IMR-90 (cell line): ENCODE measurements at places on chromosomes 4 and X. TPM values are rescaled to one million over a fixed set of nuclear protein-coding genes. Genes with fewer than 3 reads are reported as not detected.

GRCh38 chrX:6732101-6732500 is 197.2 kb upstream of the VCX3A start:
- H3K4me3 ChIP-seq, result no peak overlapping the region
- H3K27ac ChIP-seq, result no peak overlapping the region
- H3K36me3 ChIP-seq, result no peaks in the 10 kb centered on the region
- no peak for DNase-seq

- H3K27ac ChIP-seq, result peak overlapping the region; percentile 62
- H3K4me1 ChIP-seq, result no peaks in the 10 kb centered on the region
- peak; percentile 5 for DNase-seq
- H3K36me3 ChIP-seq, result no peaks in the 10 kb centered on the region
- peak overlapping the region; percentile 100 for H3K4me3 ChIP-seq
Observed at GRCh38 chrX:101347859-101348451, 587 bp downstream of the TIMM8A start.

DNA sequence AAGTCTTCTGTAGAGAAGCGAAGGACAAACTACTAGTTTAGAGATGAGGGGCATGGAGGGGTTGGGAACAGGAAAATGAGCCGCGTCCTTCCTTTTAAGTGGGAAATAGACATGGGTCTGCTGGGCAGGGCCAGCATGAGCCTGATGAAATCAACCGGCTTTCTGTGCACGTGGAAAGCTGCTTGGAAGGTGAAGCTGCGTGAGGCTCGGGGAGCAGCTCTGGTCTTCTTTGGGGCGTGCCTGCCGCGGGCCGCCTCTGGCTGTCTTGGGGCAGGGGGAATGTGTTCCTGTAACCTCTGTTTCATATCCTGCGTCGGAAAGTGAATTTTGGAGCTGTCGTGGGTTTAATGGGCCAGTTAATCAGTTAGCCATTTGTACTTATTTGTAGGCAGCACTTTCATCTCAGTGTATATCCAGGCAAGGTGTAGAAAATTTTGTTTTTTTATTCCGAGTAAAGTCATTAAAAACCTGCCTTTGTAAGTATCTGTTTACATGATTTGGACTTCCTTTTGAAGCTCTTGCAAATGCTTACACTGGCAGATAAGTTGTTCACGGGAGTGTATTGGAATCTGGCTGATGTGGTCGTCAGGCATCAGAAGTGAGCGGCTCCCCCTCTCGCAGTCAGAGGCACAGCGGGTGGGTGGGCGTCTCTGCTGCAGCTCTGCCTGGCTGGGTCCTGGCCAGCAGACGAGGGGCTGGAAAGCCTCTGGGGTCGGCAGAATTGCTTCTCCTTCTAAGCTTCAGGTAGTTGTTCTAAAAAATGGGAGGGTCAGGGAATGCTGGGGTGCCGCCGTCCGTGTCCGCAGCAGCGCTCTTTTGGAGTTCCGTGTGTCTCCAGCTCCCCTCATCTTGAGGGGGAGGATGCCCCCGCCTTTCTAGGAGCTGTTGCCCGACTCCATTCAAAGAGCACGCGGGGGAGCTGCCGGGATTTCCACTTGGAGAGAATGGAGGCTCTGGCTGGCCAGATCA is 70.5 kb upstream of the HGFAC start:
- peak; percentile 21 for DNase-seq
- H3K36me3 ChIP-seq, result no peaks in the 10 kb centered on the region; the same call in 1 of the 2 replicates
- H3K27me3 ChIP-seq, result no peaks in the 10 kb centered on the region
- H3K4me1 ChIP-seq, result peaks cover 22% of the 10 kb centered on the region

DNA sequence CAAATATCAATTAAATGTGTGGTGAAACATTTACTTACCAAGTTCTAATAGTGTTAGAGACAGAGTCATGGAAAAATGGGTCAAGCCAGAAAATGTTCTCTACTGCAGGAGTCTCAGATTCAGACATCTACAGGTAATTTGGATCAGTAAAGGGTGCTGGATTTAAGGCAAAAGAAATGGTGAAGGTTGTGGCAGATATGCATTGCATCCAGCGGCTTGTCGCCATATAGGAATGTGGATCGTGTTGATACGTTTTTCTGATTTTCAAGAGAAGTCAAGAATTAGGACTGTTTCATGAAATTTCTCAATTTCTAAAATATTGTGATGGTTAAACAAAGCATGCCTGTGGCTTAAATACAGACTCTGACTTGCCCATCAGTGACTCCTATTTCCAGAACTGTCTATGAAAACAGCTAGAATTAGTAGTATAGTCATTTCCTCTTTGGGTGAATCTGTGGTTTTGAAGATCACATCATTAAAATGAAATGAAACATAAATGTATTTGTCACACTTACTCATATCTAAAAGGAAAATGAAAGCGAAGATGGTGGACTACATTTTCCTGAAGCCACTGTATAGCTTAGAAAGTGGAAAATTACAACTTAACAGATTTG is 110.1 kb upstream of the VEGFC start:
- peak overlapping the region; percentile 63 for H3K27ac ChIP-seq
- peaks cover 6% of the 10 kb centered on the region; the same call in 1 of the 2 replicates for H3K4me1 ChIP-seq
- peak overlapping the region; percentile 36; the same call in 1 of the 2 replicates for H3K4me3 ChIP-seq

GRCh38 chr4:40245550-40245949 is 48.7 kb downstream of the RHOH start:
- no peaks in the 10 kb centered on the region for H3K4me1 ChIP-seq
- no peak overlapping the region for H3K27ac ChIP-seq
- H3K36me3 ChIP-seq, result no peaks in the 10 kb centered on the region
- DNase-seq, result no peak

DNA sequence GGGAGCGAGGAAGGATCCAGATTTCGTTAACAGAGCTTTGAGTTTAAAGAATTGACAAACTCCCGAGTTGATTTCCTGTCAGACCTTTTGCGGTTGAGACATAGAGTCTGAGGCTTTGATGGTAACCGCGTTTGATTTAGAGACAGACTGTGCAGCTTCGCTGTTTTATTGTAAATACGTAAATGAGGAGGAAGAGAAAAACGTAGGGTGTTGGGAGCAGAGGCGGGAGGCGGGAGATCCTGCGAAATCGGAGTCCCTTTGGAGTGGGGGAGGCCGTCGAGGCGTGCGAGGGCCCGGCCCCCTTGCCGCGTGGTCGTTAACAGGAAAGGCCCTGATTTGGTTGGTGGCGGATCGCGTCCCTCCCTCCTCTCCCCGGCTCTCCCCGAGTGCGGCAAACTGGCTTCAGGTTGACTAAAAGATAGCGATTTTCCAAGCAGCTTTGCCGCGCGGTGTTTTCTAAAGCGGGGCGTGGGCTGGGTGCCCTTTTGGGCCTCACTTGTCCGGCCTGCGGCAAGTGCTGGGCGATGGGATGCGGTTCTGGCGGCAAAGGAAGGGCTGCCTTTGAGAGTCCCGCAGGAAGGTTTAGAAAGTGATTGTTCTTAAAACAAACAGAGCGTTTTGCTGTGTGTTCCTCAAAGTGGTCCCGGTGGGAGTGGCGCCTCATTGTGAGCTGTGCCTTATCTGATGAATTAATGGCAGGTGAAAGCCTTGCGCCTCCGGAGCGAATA is 857 bp downstream of the SCML1 start:
- no peaks in the 10 kb centered on the region for H3K36me3 ChIP-seq
- no peaks in the 10 kb centered on the region for H3K27me3 ChIP-seq
- peak overlapping the region; percentile 77 for H3K27ac ChIP-seq
- peak overlapping the region; percentile 89 for H3K4me3 ChIP-seq

DNA sequence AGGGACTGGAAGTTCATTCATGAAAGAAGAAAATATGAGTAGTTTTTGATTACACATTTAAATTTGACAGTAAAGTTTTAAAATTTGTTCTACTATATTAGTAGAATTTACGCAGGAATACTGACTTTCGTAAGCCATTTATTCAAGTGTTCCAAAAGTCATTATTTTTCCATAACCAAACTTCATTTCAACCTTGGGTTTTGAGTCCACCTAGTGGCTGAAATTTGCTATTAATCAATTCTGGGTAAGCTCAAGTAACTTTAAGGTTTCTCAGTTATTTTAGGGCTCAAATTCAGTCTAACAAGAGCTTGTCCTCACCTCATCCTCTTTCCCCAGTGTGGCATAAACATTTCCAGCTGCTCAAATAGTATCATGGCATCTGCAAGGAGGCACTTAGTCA is 175.4 kb downstream of the SH3BGRL start:
- H3K4me1 ChIP-seq, result no peaks in the 10 kb centered on the region
- H3K27me3 ChIP-seq, result no peaks in the 10 kb centered on the region
- no peak overlapping the region for H3K4me3 ChIP-seq
- peak; percentile 27 for DNase-seq
- no peak overlapping the region for H3K27ac ChIP-seq

NKX6-1 gene
- total RNA-seq, result under 0.01 TPM in 1 of 2 replicates, not detected in the other

GRCh38 chr4:25012655-25013054 is 18.1 kb downstream of the LGI2 start:
- H3K27ac ChIP-seq, result no peak overlapping the region
- no peak for DNase-seq
- H3K27me3 ChIP-seq, result peaks cover 20% of the 10 kb centered on the region
- H3K4me1 ChIP-seq, result no peaks in the 10 kb centered on the region

NUP62CL gene
- not detected in 2 replicates for total RNA-seq

GRCh38 chrX:68912113-68912512 is 83.3 kb downstream of the EFNB1 start:
- H3K27ac ChIP-seq, result no peak overlapping the region
- no peak overlapping the region for H3K4me3 ChIP-seq
- no peaks in the 10 kb centered on the region for H3K36me3 ChIP-seq
- H3K27me3 ChIP-seq, result peaks cover 39% of the 10 kb centered on the region
- H3K4me1 ChIP-seq, result peaks cover 2% of the 10 kb centered on the region; the same call in 1 of the 2 replicates

SNCA gene
- 0.36 and 0.56 TPM in 2 replicates for total RNA-seq

- H3K27me3 ChIP-seq, result no peaks in the 10 kb centered on the region
- DNase-seq, result no peak
- H3K4me1 ChIP-seq, result peaks cover 3% of the 10 kb centered on the region
- no peak overlapping the region for H3K27ac ChIP-seq
- H3K36me3 ChIP-seq, result peaks cover 75% of the 10 kb centered on the region
Observed at GRCh38 chr4:1216869-1217294, 32.0 kb downstream of the CTBP1 start.

CSAG2 gene
- not detected in 2 replicates for total RNA-seq

DNA sequence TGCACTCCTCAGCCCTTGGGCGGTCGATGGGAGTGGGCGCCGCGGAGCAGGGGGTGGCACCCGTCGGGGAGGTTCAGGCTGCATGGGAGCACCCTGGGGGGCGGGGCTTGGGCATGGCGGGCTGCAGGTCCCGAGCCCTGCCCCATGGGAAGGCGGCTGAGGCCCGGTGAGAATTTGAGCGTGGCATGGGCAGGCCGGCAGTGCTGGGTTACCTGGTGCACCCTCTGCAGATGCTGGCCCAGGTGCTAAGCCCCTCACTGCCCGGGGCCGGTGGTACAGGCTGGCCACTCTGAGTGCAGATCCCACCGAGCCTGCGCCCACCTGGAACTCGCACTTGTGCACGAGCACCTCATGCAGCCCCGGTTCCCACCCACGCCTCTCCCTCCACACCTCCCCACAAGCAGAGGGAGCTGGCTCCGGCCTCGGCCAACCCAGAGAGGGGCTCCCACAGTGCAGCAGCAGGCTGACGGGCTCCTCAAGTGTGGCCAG is 556.3 kb downstream of the GALNTL6 start:
- no peaks in the 10 kb centered on the region for H3K27me3 ChIP-seq
- H3K4me3 ChIP-seq, result no peak overlapping the region
- H3K27ac ChIP-seq, result no peak overlapping the region
- no peaks in the 10 kb centered on the region for H3K4me1 ChIP-seq

SLC4A4 gene
- 16.8 and 23.9 TPM in 2 replicates for total RNA-seq

BBS12 gene
- total RNA-seq, result 5.0 and 5.9 TPM in 2 replicates

- H3K36me3 ChIP-seq, result no peaks in the 10 kb centered on the region
- no peaks in the 10 kb centered on the region for H3K4me1 ChIP-seq
- no peak overlapping the region for H3K4me3 ChIP-seq
- H3K27me3 ChIP-seq, result no peaks in the 10 kb centered on the region
Observed at GRCh38 chr4:154314248-154314647, 177.4 kb downstream of the DCHS2 start.

DNA sequence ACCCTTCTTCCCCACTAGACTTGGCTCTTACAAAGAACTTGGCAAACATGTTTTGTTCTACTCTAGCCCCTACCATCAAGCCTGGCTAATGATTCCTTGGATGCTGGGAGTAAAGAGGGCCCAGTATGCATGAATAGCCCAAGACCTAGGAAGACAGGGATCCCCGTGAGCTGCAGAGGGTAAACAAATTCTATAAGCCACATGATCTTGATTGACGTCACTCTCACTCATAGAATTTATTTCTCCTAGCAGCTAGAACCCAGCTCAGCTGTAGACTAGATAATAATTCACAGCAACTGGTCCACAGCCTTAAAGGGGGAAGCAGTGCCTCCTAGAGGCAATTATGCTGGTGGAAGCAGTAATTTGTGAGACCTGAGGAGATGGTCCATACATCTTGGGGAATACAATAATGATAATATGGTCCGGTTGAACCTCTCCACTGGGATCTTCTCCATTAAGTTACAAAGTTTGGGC is 16.1 kb upstream of the USO1 start:
- no peak overlapping the region for H3K27ac ChIP-seq
- H3K27me3 ChIP-seq, result no peaks in the 10 kb centered on the region
- no peak for DNase-seq
- no peaks in the 10 kb centered on the region for H3K36me3 ChIP-seq
